ENCODE measurements at places on chromosomes 4 and X.

DNA sequence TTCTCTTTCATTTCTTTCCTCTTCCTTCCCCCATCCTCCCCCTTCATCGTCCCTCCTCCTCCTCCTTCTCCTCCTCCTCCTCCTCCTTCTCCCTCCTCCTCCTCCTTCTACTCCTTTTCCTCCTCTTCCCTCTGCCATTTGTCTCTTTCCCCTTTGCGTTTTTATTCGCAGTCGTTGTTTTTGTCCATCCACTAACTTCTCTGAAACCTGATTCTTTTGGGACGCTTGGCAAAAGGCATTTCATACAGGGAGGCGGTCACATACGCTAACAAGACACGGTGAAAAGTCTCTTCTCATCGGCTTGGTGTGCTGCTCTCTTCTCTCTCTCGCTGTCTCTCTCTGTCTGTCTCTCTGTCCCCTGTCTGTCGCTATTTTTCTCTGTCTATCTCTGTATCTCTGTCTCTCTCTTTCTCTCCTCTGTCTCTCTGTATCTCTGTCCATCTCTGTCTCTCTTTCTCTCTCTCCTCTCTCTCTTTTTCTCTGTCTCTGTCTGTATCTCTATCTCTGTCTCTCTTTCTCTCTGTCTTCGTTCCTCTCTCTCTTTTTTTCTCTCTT is 5.4 kb upstream of the SHOX start:
- no peak for DNase-seq

- no peak for DNase-seq
Observed at GRCh38 chr4:180565856-180566431, 1677.3 kb upstream of the TENM3 start.

DNA sequence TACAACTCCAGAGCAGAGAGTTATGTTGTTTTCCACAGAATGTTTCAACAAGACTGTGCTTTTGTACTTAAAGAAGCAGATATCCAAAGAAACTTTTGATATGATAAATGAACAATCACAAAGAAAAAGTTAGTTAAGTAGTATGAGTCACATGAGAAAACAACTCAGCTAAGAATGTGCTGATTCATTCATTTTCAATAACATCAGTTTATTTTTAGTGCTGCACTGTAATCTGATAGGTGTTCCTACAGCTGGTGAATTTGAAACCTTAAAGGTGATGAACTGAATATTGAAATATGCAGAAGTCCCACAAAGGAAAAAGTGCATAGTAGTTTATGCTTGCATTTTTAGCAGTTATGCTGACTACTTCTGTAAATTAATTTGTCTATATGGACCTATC is 180.3 kb upstream of the TENM3 start:
- no peak for DNase-seq

GRCh38 chr4:156968479-156968984 is 3.1 kb downstream of the PDGFC start:
- no peak for DNase-seq

GRCh38 chr4:6644792-6645530 is 4.5 kb downstream of the MRFAP1 start:
- DNase-seq, result no peak

GRCh38 chr4:17447675-17448298 is 64.1 kb downstream of the QDPR start:
- DNase-seq, result no peak

DNA sequence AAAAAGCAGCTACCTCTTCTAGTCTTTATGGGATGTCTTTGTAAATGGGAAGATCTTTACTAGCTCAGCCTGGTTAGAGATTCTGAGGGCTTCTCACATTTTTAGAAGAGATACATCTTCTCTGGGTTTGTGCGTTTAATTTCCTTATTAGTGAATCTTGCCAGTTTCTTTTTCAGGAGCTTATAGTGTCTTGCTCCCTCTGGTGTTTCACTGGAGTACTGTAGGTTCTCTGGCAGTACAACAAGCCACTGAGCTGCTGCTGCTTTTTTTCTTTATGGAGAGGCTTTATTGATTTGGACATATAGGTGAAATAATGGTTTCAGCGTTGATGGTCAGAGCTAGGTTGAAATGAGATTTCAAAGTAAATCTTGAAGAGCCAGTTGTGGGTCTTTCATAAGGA is 82.9 kb downstream of the LAS1L start:
- no peak for DNase-seq

GRCh38 chr4:10765386-10765785 is 80.8 kb upstream of the CLNK start:
- DNase-seq, result no peak

- DNase-seq, result no peak
Observed at GRCh38 chr4:150244600-150244999, 166.4 kb downstream of the DCLK2 start.

DNA sequence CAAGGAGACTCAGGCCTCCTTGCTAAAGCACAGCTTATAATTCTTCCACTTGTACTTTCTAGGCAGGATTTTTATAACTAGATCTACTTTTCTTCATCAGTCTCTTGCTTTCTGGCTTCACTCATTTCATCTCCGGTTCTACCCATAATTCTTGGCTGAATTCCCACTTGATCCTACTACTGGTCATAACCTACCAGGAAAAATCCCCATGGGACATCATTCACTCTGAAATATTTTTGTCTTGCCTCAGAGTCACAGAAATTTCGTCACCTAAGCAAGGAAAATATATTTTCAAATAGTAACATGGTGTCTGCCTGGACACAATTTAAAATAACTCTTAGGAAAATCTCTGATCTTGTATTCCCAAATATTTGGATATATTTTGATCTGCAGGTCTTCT is 122.3 kb downstream of the TEX13A start:
- no peak for DNase-seq

- DNase-seq, result no peak
Observed at GRCh38 chr4:122978109-122978508, 55.7 kb upstream of the NUDT6 start.

DNA sequence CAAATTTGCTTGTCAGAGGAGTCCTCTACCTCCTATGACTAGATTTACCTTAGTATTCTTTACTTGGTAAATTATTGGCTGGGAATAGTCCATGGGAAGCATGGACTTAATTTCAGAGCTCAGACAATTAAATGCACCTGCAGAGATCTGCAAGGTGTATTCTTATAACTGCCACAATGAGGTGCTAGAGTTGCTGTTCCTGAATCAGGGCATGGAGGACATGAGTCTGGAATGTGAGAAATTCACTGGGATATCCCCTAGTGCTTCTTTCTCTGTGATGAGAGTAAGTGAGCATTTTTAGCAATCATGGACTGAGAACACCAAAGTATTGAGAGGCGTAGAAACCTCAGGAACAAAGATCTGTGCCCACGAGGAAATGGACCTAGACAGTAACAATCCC is 32.9 kb upstream of the GRID2 start:
- DNase-seq, result no peak

GRCh38 chr4:152065545-152065944 is 304.7 kb upstream of the GATB start:
- DNase-seq, result no peak

- no peak for DNase-seq
Observed at GRCh38 chrX:13667919-13668318, 15.0 kb downstream of the TCEANC start.

DNA sequence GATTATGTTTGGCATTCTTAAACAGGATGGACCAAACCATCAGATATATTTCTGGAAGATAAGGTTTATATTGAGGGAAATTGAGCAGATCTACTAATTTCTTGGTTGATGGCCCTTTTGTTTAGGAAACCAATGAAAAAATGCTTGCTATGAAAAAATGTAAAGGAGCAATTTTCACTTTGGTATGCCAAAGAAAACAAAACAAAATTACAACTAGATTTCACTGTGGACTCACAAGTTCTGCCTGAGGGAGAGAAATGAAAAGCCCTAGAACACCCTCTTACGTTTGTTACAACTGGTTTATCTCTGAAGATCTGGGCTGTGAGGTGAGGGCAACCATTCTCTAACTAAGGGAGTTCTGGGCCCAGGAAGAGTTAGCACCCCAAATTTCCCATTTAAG is 122.5 kb upstream of the IL15 start:
- DNase-seq, result no peak

- no peak for DNase-seq
Observed at GRCh38 chr4:79682161-79682560, 274.1 kb upstream of the GK2 start.

DNA sequence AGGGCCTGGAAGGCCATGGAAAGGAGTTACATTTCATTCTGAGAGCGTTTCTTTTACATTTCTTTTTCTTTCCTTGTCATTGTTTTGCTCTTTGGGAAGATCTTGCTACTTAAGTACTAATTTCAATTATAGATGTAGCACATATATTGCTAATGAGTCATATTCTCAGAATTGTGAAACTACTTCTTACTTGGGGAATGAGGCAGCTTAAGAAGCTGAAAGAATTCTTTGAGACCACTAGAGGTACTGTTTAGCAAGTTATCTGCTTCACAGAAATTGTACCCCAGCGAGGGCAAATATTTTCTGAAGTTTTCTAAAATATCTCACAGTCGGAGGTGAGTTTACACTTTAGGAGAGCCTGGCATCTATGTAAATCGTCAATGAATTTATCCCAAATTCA is 100.6 kb downstream of the AFF2 start:
- no peak for DNase-seq

GRCh38 chr4:105210916-105211315 is 64.2 kb downstream of the TET2 start:
- no peak for DNase-seq

DNA sequence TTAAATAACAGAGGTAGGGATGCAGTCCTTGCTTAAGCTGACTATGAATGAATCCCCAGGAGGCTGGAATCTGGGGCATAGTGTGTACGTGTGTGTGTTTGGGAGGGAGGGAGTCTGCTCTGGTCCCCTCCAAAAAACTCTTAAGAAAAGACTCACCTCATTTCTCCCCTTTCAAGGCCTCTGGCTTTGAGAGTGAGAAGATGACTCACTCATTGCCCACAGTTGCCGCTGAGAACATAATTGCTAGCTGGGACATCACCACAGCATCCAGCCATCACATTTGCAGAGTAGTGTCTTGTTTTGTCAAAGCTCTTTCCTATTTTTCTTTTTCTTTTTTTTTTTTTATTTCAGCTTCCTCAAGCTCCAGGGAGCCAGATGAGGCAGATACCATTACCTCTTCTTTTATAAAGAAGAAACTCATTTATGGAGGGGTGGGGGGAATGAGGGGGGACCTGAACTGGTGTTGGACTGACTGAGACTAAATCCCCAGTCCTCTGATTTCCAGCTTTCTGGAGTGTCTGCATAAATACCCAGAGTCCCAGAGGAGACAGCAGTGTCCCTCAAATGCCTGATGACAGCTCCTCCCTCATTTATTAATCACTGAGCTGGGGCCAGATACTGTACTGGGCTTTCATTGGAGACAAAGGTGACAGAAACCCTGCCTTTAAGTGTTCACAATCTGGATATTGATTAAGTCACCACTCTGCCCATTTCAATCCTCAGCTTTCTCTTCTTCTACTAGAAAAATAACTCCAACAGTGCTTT is 61.9 kb upstream of the LAS1L start:
- DNase-seq, result no peak

DNA sequence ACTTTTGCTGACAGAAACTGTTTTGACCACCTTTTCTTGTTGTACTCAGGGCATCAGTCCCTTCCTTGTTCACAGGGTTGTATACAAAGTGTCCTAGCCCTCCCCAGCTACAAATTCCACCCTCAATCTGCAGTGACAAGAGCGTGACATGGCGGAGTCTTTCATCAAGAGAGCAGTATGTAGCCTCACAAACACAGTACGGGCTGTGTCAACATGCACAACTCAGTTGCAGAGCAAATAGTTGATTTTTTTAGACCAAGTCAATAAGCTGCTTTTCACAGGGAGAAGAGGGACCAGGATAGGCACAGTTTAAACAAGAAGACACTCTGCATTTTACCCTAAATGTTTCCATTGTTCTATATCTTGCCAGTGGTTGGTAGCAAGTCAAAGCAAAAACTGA is 8.6 kb upstream of the HS6ST2 start:
- no peak for DNase-seq

DNA sequence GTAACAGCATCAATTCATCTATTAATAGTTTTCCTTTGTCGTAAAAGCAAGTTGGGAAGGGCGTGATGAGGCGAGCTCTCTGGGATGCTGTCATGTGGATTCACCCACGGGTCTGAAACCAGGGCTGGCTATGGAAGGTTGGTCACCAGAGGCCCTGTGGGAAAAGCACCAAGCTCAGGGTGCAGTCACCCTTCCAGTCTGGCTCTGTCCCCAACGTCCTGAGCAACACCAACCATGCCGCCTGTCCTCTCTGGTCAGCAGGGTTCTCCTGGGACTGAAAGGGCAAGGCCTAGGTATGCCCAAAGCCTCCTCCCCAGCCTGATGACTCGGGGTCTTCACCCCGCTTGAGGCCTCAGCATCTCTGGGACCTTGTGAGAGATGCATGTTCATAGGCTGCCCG is 97.2 kb upstream of the MSX1 start:
- no peak for DNase-seq

DNA sequence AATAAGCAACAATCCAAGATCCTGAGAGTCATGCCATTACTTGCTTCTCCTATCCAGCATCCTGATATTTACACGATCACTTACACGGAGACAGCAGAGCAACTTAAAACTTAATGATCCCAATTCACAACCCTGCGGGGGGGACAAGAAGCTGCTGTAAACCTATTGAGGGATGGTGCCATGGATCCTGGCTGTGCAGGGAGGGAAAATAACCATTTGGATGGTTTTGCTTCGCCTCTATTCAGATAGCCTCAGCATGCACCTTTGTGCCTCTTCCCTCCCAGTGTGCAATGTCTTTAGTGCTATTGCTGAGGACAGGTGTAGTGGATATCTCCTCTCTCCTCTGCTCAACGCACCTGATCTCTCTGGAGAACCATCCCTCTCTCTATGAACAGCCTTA is 89.7 kb upstream of the PPARGC1A start:
- DNase-seq, result no peak

DNA sequence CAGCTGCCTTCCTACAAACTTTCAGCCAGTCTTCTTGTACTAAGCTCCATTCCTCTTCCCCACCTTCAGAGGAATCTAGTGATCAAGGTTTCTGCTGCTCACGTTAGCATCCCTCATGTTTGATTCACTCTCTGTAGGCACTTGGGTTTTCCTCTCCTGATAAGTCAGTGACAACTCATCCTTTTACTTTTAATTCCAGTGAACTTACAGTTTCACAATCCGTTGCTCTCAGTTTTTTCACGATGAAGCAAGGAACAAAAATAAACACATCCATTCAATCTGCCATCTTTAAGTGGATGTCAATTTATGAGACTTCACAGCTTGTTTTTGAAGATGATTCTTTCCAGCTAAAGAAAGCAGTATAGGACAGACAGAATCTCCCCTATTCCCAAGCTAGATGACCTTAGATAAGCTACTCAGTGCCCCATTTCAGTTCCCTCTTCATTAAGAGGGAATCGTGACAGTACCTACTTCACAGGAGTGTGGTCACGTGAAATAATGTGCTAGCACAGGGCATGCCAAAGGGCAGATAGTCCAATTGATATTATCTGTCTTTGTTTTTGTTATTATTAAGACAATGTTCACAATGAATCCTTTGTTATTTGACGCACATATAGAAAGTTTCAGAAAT is 234.3 kb downstream of the PALLD start:
- no peak for DNase-seq

GRCh38 chr4:187910741-187911140 is 84.8 kb upstream of the ZFP42 start:
- DNase-seq, result no peak

- DNase-seq, result no peak
Observed at GRCh38 chrX:23765868-23766267, 17.1 kb upstream of the SAT1 start.

GRCh38 chrX:153981771-153982533 is 9.4 kb downstream of the TMEM187 start:
- DNase-seq, result no peak

Data from activated T-helper 1 cell treated with anti-CD3 and anti-CD28 coated beads, Interleukin-2, amount 50 U/mL, for 16 hours (primary cell).